ENCODE measurements at places on chromosomes 12 and 14. TPM values are rescaled to one million over a fixed set of nuclear protein-coding genes. Genes with fewer than 3 reads are reported as not detected.

CYP46A1 gene
- total RNA-seq = 0.29 TPM

GDF3 gene
- total RNA-seq = not detected

GIT2 gene
- 58.4 TPM for total RNA-seq

METTL25 gene
- total RNA-seq = 10.9 TPM

CACNA2D4 gene
- total RNA-seq = 1.5 TPM

COL2A1 gene
- total RNA-seq = under 0.01 TPM

P2RX4 gene
- 14.7 TPM for total RNA-seq

All from smooth muscle cell of trachea (primary cell).